ENCODE measurements at places on chromosomes 13 and 19. TPM values are rescaled to one million over a fixed set of nuclear protein-coding genes. Genes with fewer than 3 reads are reported as not detected.
A peak's percentile ranks its signal among the peaks of the same experiment; 100 is the strongest.

- DNase-seq: no peak
Observed at GRCh38 chr13:87535911-87536310, 135.3 kb upstream of the SLITRK5 start.

PSG3 gene
- not detected for total RNA-seq

DNA sequence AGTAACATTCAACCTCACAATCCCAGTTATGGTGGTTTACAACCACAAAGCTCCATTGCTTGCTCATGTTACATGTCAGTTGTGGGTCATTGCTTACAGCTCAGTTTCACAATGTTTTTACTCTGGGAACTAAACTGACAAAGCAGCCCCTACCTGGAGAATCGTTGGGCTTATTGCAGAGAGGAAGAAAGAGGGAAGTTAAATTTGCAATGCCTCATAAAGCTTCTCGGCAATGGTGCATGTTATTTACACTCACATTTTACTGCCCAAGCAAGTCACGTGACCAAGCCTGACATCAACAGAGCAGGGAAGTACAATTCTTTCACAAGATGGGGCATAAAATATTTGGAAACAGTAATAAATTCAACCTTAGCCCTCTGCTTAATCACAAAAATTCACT, 441.6 kb downstream of the TDRD3 start:
- DNase-seq: no peak

DNA sequence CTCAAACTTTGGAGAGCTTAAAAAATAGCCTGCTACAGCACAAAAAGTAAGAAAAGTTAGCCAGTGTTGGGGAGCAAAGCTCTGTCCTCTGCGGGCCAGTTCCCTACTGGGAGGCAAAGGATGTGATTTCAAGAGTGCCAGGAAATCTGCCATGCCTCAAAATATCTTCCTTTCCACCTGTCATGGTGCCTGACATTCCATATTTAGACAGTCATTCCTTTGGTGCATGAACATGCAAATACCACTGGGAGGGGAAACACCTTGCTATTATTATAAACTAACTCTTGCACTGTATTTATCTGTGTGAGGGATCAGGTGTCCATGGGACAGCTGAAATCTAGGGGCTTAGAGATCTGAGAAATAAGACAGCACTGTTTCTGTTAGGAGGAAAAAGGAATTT, 10.3 kb downstream of the FREM2 start:
- DNase-seq: no peak

DNA sequence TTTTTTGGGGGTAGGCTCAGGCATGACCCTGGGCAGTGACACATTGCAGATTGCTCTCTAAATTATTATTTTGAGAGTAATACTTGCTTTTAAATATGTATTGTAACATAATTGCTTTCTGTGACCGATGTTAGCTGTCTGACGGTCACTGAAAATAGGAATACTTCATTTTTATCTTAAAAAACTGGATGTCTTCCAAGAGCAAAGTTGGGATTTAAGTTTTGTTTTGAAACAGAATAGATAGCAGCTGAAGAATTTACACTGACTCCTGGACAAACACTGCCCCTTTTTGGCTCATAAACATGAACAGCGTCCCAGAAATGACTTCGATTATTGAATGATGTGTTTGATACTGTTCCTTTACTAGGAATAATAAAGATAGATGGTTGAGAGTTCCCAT, 535.9 kb downstream of the GPC5 start:
- DNase-seq: no peak

- no peak for DNase-seq
Observed at GRCh38 chr13:48534911-48535501, 2.1 kb upstream of the RCBTB2 start.

- no peak for DNase-seq
Observed at GRCh38 chr19:48444936-48445200, 915 bp upstream of the GRWD1 start.

DNA sequence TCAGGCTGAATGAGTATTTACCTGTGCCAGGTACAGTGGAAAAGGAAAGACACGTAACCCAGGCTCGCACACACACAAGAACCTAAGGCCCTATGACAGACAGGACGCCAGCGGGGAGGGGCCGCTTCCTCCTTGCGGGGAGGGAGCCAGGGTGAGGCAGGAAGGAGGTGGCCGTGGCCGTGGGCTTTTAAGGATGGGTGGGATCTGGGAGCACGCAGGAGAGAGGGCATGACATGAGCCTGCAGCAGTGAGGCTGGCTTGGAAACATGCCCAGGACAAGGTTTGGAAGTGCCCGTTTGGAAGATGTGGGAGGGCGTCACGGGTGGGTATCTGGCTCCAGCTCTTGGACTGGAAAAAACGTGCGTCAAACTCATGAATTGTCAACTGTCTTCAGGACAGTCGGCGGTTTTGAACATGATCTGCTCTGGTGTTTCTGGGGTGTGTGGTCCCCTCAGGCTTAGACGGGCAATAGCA, 20.1 kb downstream of the SH3GL1 start:
- peak; percentile 42 for DNase-seq

ABCA7 gene
- total RNA-seq: 34.3 TPM

DNA sequence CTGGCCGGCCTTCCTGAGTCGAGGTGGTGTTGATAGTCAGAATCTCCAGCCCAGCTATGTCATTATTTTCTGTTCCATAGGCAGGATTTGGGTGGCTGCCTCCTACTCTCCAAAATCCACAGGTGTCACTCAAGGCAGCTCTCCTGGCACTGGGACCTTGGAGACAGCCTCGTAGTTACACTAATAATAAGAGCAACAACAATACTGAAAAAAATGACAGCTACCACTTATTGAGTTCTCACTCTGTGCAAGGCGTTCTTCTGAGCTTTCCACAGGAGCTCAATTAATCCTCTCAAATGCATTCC, 12.2 kb upstream of the KLK12 start:
- no peak for DNase-seq

GRCh38 chr19:37987356-37988332, 80.6 kb downstream of the SIPA1L3 start:
- DNase-seq: no peak

ZNF563 gene
- 13.1 TPM for total RNA-seq

OR7A5 gene
- total RNA-seq: not detected

GRCh38 chr19:46748325-46749109, 2.3 kb upstream of the STRN4 start:
- DNase-seq: peak; percentile 80

GRCh38 chr19:8412783-8413628, at the start of gene MARCHF2:
Gene MARCHF2, plus strand, starts transcription at chr19:8413305. Its CDS starts 8,536 bp downstream, at chr19:8421841.
- DNase-seq: peak; percentile 97

DNA sequence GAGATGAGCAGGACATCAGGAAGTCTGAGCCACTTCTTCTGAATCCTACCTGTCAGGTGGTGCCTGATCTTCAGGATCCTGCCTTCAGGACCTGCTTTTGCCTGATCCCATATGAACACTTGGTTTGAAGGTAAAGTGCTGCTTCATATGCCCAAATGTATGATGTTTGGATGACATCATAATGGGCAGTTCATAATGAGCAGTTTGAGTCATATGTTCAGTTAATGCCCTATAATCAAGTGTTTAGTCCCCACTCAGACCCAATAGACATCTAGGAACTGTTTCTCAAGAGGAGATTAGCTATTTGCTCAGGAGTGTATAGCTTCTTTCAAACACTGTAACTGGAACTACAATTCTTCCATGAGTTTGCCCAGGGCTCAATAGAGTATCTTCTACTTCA, 58.8 kb downstream of the POLR1D start:
- no peak for DNase-seq

GRCh38 chr19:11420429-11421370, 1.6 kb upstream of the RGL3 start:
- no peak for DNase-seq

DNA sequence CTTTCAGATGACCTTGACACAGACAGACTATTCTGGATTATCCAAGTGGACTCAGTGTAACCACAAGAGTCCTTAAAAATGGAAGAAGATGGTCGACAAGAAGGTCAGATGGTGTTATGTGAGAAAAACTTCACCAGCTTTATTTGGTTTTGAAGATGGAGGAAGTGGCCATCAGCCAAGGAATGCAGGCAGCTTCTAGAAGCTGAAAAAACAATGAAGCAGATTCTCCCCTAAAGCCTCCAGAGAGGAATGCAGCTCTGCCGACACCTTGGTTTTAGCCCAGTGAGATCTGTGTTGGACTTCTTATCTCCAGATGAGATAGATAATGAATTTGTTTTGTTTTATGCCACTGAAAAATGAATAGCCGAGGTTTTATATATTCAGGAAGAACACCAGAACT, 501.5 kb downstream of the DCT start:
- DNase-seq: no peak

ZNF414 gene
- total RNA-seq: 25.7 TPM

DNA sequence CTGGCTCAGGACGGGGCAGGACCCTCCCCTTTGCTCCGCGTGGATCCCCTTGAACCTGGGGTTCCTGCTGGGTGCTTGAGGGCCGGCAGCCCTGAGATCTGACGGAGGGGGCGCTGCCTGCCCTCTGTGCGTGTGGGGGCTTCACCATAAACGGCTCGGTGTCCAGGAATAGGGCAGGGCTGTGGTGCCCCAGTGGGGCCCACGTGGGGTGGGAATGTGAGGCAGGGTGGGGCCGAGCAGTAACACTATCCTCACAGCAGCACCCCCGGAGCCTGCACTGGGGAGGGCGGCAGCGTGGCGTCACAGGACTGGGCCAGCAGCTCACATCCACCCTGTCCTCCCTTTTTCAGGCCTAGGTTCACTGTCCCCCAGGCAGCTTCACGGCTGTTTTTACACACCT, 38.0 kb downstream of the GAS6 start:
- no peak for DNase-seq

GRCh38 chr13:99307648-99308339, 595 bp upstream of the GPR183 start:
- peak; percentile 87 for DNase-seq

DNA sequence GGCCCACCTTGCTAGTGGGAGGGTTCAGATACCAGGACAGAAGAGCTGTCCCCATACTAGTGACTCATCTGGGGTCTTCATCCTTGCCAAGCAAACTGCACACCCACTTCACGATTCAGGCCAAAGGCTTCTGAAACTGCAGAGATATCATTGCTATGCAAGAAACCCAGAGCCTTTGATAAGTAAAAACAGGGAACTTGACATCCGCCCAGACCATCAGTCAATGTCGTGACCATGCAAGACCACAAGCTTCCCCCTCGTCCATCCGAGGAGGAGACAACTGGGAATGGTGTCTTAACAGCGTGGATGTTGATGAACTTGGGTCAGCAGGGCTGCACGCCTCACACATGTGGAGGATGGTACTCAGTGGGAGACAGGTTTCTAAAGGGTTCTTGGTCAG, 58.0 kb downstream of the ABCC4 start:
- DNase-seq: no peak

DNA sequence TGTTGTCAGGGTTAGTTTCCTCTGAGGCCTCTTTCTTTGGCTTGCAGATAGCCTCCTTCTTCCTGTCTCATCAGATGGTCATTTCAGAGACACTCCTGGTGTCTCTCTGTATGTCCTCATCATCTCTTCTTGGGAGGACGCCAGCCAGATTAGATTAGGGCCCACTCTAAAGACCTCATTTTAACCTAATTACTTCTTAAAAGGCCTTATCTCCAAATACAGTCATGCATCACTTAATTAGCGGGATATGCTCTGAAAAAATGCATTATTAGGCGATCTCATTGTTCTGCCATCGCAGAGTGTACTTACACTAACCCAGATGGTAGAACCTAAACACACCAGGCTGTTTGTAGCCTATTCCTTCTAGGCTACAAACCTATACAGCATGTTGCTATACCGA, 89.0 kb downstream of the CDK8 start:
- DNase-seq: no peak

DNA sequence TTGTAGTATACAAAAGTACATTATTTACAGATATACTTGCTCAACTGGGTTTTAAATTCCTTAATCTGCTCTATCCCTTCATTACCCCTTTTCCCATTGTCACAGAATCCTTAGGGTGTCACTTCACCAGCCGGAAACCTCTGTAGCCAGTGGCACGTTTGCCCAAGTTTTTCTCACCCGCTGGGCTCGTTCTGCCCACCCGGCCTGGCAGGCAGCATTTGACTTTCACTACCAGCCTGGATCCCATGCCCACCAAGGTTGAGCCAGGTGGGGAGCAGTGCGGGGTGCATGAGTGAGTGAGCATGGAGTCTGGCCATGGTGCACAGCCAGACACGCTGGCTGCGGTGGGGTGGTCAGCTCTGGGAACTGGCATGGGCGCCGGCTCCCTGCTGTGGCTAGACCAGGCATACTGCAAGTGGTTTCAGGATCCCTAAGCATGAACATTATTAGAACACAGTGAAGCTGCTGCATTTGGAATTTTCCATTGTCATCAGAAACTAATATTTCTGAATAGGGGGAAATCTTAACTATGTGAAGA, 98.3 kb downstream of the NALCN start:
- no peak for DNase-seq

- DNase-seq: no peak
Observed at GRCh38 chr13:112828082-112828699, 138.4 kb downstream of the ATP11A start.

- DNase-seq: no peak
Observed at GRCh38 chr13:104411141-104411765, 1345.0 kb upstream of the SLC10A2 start.

DNA sequence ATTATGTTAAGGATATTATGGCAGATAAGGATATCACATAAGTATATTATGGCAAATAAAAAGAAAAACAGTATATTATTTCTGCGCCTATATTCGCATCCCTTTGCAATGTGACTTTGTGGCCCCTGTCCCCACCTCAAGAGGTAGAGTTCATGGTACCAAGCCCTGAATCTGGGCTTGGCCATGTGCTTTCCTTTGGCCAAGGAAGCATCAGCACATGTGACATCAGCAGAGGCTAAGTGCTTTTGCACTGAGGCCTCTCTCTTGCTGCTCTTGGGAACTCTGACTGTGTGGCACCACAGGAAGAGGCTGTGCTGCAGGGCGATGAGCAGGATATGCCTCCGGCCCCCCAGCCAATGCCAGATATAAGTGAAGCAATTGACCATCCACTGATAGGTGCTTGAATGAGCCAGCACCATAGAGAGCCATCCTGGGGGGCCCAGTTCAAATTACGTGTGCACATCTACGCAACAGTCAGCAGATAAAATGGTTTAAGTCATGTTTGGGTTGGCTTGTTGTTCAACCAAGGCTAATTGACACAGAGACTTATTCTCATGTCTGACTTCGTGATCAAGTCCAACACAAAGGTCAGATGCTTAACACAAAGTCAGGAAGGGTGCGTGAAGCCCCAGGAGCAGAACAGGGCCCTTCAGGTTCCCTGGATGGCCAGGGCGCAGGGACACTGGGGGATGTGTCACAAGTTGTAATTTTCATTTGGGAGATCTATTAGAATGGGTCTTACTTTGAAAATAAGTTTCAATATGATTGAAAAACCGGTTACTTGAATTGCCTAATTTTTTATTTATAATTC, 173.3 kb downstream of the COL4A1 start:
- DNase-seq: no peak

ETV2 gene
- 1.7 TPM for total RNA-seq

RASGRP4 gene
- 10.1 TPM for total RNA-seq

- no peak for DNase-seq
Observed at GRCh38 chr19:19191768-19192077, 229 bp downstream of the BORCS8 start.

GRK1 gene
- 0.22 TPM for total RNA-seq
